Natural killer cell treated with Interleukin-12 subunit alpha and Interleukin-12 subunit beta and Interleukin-15 and Interleukin-18, amount 100 ng/mL, for 72 hours (primary cell): ENCODE measurements at places on chromosomes 2 and 18.

GRCh38 chr2:60548845-60549237 is 4.6 kb downstream of the BCL11A start:
- no peak for DNase-seq

DNA sequence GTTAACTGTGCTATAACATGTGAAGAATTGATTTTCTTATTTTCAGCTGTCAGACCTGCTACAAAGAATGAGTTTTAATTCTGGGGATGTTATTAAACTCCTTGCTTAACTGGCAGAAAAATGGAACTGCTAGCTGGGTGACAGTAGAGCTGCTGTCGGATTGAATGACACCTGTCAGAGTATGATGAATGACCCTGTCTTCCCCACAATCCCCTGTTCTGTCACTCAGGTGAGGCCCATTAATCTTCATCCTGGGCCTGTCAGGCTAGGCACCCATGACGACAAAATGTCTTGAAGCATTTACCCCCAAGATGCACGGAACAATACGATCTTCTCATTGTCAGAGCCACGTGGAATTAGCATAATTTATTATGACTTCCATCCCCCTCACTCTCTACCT is 129.9 kb upstream of the ETAA1 start:
- no peak for DNase-seq

DNA sequence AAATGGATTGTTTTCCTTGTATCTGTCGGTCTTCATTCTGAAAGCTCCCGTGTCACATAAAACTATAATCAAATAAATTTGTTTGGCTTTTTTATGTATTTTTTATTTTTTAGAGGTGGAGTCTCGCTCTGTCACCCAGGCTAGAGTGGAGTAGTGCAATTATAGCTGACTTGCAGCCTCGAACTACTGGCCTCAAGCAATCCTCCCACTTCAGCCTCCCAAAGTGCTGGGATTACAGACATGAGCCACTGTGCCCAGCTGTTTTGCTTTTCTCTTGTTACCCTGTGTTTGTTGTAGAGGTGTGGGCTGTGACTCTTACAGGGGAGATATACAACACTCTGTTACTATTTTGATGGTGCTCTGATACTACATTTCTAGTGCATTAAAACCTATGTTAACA is 2.2 kb downstream of the GALM start:
- DNase-seq: no peak

DNA sequence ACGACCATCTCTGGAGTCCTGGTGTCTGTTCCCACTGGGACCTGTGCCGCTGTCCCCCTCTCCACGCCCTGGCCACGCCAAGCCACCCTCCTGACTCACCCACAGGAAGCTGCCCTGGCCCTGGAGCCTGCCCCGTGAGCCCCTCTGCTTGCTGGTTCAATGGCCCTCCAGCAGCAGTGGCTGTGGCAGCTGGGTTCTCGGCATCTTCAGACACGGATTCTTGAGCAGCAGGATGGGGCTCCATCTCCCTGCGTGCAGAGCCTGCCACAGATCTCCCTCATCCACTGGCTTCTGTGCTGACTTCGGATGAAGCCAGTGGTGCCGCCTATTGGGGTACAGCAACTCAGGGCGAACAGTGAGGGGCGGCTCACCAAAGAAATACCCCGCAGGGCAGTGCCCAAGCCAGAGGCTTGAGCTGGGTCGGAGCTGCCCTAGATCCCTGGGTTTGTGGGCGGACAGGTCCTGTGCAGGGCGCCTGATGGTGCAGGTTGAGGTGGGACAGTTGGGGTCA is 14.0 kb downstream of the CAPN10 start:
- DNase-seq: no peak

GRCh38 chr18:76499021-76499420 is 4.0 kb upstream of the ZNF516 start:
- no peak for DNase-seq

DNA sequence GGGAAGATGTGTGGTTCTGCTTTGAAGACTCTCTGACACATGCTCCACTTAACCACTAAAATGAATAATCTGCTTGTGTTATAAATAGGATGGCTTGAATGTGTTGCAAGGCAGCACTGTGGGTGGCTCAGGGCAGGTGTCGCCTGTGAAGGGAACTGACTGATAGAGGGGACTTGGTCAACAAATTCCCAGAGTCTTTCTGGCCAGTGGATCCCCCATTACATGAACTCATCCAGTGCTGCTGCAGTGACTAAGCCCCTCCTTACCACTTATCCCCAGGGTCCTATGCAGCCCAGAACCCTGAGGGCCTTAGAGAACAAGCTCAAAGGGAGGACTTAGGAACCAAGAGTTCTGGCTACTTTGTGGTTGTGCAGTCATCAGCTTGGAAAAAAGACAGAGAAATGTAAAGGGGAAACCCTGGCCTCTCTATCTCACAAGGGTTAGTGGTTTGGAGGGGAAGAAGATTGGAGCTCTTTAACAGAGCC is 226.2 kb upstream of the TNP1 start:
- DNase-seq: peak; percentile 70

DNA sequence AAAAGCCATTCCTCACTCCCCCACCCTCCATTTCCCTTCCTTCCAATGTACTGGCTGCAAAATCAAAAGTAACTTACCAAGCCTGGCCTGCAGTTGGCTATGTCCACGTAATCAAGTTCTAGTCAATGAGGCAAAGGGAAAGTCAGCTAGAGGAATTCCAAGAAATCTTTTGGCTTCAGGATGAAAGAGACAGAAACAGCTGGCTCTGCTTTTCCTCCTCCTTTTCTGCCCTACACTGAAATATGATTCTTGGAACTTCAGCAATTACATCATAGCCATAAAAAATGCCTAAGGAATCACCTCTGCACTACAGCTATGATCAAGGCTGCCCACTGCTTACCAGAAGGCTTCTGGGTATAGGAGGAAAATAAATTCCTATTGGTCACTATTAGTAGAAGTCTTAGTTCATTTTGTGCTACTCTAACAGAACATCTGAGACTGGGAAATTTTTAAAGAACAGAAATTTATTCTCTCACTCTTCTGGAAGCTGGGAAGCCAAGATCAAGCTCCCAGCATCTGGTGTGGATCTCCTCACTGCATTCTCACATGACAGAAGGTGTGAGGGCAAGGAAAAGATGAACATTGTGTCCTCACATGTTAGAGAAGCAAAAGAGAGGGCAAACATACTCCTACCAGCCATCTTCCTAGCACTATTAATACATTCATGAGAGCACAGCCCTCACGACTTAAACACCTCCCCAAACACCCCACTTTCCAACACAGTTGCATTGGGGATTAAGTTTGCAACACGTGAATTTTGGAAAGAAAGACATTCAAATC is 219.9 kb downstream of the TMX3 start:
- no peak for DNase-seq

- DNase-seq: no peak
Observed at GRCh38 chr2:231671270-231672050, 36.9 kb upstream of the PTMA start.

GRCh38 chr18:35770376-35771014 is 189.0 kb downstream of the GALNT1 start:
- DNase-seq: no peak

GRCh38 chr18:26134107-26134506 is 438 bp downstream of the PSMA8 start:
- DNase-seq: no peak

DNA sequence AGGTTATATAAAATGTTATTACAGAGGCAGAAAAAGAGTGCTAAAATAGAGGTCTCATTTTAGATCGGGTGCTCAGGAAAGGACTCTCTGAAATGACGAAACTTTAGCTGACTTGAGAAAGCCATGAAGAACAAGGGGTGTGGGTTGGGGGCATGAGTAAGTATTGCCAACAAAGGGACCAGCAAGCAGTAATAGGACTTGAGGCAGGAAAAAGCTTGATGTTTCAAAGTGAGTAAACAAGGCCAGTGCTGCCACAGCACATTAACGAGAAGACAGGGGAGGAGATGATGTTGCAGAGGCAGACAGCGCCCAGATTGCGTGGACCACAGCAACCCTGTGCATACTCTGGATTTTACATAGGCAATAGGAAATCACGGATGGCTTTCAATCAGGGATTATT is 318.8 kb downstream of the ZEB2 start:
- peak; percentile 62 for DNase-seq
